ENCODE measurements at places on chromosomes 12 and 14.

DNA sequence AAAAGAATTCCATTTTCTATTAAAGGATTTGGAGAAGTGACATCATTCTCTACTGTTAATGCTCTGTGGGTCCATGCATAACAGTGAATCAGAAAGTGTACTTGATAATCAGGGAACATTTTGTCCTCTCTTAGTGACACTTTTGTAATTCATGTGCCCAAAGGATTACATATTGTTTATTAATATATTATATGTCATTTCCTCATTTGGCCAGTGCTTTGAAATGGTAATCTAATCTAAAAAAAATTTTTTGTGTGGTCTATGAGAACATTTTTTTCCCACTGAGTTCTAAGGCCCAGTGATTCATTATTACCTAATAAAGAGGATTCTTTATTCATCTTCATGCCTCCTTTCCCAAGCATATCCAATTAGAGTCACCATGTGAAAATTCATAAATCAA, 79.7 kb upstream of the MYF6 start:
- DNase-seq: peak; percentile 58

GRCh38 chr12:102824218-102824835, 92.7 kb downstream of the PAH start:
- DNase-seq: no peak

GRCh38 chr12:29572938-29573337, 75.5 kb upstream of the OVCH1 start:
- DNase-seq: no peak

- DNase-seq: no peak
These were observed 12.8 kb downstream of the CHURC1 start for GRCh38 chr14:64927031-64927430.

DNA sequence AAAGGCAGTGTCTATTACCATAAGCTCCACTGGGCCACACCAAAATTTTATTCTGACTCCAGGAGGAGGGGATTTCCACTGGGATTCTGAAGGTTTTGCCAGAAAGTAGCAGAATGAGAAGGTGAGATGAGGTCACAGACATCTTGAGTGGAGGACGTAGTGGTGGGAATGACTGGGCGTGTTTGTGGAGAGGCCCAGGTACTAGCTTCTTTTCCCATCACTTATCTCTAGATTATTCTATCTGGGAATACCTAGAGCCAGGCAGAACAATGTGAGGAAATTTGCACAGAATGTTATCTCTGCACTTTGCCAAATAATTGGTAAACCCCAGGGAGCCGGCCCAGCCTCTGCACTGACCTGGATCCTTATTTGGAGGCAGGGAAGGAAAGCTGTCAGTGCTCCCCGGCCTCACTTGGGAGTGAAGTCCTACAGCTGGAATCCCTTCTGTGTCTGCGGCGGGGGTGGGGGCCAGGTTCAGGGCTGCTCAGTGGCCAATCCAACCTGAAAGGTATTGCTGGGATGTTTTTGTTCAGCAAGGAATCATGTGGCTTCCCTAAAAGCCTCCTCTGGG, 129.4 kb downstream of the C12orf75 start:
- no peak for DNase-seq

DNA sequence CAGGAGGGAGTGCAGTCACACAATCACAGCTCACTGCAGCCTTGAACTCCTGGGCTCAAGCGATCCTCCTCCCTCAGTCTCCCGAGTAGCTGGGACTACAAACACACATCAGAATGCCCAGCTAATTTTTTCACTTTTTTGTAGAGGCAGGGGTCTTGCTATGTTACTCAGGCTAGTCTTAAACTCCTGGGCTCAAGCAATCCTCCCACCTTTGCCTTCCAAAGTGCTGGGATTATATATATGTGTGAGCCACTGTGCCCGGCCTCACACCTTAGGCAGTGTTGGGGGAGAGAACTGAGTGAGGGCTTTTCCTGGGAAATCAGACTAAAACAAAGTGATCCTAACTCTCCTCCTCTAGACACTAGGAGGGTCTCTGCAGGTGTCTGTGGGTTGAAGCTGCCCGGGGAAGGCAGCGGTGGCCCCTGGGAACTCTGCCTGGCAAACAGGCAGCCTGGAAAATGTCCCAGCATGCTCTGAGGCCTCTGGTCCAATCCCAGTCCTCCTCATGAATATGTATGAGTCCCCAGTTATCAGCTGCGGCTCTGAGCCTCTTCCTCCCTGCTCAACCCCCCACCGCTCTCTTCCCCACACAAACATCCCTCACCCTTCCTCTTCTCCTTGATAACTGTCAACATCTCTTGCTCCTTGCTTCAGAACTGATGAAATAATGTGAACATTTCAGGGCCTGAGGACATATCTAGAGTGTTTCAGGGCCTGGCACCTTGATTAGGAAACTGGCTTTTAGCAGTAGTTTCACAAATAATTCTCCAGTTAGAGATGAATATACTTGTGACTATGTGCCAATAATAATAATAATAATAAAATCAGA, 7.9 kb upstream of the NAA25 start:
- DNase-seq: peak; percentile 76

- DNase-seq: no peak
These were observed 2.0 kb downstream of the MGP start for GRCh38 chr12:14883686-14884085.

DNA sequence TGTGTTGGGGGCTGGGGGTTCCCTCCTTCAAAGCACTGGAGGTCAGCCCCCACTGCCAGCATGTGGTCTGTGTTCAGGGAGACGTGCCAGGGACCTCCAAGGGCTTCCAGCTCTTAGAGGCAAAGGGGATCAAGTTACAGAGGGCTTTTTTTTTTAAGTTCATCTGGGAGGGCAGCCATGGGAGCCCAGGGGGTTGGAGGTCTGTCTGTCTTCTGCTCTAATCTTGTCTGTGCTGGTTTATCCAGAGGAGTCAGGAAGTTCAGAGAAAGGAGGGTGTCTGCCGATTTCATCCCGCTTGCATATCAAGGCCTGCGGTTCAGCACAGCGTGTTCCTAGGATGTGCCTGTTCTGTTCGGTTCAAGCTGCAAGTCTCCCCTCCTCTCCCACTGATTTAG, 72.2 kb downstream of the TMEM132C start:
- DNase-seq: no peak

GRCh38 chr14:81211844-81212243, 8.9 kb downstream of the GTF2A1 start:
- DNase-seq: no peak

DNA sequence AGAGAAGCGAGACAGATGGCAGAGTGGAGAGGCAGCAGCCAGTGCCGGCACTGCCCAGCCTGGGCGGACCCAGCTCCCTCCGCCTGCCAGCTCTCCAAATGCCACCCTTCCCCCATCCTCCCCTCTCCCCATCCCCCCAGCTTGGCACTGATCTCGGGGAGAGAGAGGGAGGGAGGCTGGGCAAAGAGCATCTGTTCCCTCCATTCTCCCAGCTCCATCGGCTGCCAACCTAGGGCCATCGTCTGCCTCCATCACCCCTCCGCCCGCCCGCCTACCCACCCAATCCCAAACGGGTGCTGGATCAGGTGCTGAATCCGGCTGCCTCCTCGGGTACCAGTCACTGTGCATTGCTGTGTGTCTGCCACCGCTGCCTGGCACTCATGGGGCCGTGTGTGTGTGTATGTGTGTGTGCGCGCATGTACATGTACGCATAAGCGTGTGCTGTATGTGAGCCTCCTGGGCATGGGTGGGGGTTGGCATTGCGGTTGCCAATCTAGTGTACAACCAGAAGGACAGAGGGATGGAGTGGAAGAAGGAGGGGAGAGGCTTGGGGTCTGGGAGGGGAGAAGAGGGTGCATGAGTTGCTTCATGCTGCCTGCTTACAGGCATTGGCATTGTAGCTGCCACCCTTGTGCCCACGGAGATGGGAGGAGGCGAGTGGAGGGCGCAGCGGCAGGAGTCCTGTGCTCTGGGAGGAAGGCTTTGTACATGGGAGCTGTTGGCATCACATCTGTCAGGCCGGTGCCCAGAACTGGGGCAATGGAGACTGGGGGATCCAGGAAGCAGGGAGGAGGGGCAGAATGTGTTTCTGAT, 38.4 kb downstream of the ZFHX2 start:
- DNase-seq: no peak

Data from A172 (cell line).